GM18507 (cell line): ENCODE measurements at places on chromosomes 6 and 20.

DNA sequence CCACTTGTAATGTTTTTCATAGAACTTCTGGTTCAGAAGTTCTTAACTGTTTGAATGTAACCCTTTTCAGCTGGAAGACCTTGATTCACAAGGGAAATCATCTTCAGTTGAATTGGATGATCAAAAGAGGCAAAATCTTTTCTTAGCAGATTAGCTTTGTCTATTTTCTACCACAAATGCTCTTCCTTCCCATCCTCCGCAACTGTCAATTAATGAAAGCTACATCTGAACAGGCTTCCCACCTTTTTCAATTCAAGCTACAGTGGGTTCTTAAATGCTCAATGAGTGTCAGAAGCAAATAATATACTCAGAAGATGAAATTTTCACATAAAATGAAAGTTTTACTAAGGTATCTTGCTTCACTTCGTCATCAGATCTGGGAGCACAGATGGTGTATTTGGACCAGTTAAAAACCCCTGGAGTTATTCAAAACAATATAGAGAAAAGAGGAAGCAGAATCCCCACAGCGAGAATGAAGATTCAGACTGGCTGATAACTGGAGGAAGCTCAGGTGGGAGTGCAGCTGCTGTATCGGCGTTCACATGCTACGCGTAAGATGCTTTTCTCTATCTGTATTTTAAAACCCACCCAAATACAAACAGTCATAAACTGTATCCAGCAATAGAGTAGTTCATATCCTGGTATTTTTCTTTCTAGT is 19.4 kb downstream of the QRSL1 start:
- DNase-seq: no peak

DNA sequence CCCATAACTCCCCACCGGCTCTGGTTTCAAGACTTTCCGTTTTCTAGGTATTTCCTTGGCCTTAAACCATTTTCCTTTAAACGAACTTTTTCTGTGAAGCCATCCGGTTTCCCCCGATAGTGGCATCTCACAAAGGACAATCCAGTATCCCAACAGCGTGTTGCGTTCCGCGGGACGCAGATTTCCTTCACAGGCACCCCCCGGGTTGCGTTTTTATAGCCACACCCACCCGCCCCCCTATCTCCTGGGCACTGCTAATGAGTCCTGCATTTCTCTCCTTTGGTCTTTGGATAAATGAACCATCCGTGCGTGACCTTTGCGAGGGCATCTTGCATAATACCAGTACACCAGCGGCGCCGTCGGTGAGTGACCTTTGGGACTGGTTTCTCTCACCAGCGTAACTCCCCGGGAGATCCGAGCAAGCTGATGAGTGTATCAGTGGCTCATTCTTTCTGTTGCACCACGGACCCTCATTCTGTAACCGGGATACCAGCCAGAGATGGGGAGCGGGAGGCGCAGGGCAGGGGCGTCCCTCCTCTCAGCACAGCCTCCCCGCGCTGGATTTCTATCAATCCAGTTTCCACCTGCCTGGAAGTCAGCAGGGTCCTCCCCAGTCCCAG is 586 bp upstream of the NQO2 start:
- DNase-seq: no peak

DNA sequence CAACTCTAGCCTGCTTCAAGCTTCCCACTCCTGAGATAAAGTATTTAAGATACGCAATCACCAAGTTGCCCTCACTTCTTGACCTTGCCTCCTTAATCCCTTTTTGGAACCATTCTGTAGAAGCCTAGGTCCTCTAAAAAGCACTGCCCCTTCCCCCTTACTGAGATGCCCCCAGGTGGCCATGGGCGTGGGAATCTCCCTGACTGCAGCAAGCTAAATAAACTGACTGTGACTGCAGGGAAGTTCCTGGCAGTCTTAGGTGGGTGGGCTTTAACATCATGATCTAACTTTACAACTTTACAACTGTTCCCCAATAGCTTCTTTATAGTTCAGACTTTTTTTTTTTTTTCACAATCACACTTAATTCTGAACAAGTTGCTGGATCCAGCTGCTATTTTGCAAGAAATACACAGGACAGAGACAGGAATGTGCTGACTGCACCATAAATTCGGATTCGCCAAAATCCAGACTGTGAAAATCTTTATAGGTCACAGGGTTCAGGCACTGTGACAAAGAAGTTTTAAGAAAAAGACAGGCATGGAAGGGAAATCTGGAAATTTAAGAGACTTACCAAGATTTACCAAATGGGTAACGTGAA is 344.2 kb upstream of the SULF2 start:
- DNase-seq: no peak

- no peak for DNase-seq
These were observed 18.6 kb downstream of the RBM38 start for GRCh38 chr20:57409672-57410397.

- DNase-seq: no peak
These were observed 154.9 kb upstream of the FERMT1 start for GRCh38 chr20:6277661-6278240.

DNA sequence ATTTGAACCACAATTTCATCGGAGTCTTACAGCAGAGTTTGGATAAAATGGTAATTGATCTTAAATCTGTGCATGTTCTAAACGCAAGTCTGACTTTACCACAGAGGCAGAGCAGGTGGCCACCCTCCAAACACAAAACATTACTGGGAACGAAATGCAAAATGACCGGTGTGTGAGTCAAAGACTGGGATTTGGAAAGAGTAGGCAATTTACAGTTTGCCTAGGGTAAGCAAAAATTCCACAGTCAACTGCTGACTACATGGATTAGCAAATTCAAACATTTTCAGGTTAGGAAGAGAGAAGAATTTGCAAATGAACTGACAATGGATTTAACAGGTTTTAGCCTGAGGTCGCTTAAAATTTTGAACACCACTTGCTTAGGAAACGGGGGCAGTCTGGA is 444.4 kb downstream of the HDGFL1 start:
- DNase-seq: no peak

DNA sequence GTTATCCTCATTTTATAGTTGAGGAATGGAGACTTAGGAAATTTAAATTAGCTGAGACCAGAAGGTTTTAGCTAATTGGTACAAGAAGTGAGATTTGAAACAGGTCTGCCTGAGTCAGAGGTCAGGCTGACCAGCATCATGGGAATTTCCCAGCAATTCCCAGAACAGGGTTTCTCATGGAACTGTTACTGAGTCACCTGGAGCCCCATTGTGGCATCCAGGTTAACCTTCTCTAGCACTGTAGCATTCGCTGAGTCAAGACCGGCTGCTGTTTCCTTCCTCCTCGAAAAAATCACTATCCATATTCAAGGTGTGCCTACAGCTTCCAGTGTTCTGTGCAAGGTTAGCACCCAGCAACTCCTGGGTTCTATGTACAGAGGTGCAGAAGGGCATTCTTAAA is 238.0 kb upstream of the MAN1A1 start:
- DNase-seq: no peak

DNA sequence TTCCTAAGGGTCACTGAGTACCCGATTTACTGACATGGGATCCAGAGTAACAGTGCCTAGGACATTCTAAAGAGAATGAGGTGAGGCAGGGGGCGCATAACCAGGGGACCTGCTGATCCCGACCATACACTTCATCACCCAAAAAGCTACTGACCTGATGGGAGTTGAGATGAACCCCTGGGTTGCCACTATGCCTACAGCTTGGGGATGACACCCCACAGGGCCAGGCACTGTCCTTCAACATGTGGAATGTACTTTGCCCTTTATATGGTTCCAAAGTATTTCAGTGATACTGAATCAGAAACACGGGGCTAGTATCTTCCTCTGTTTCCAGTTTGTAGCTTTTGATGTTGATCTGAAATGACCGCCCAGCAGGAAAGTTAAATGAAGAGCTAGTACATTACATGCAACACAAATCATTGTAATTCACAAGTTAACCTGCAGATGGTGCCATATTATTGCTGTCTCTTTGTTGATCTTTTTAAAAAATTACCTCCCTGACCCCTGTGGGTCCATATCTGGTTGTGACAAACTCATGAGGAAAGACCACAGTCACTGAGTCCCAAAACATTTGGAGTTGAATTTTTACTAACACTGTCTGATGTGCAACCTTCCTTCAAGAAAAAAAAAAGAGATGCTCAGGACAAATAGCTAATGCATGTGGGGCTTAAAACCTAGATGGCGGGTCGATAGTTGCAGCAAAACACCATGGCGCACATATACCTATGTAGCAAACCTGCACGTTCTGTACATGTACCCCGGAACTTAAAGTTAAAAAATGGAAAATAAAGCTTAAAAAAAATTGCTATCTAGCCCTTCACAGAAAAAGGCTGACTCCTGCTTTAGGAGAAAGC is 42.7 kb upstream of the GCNT2 start:
- DNase-seq: peak; percentile 23

DNA sequence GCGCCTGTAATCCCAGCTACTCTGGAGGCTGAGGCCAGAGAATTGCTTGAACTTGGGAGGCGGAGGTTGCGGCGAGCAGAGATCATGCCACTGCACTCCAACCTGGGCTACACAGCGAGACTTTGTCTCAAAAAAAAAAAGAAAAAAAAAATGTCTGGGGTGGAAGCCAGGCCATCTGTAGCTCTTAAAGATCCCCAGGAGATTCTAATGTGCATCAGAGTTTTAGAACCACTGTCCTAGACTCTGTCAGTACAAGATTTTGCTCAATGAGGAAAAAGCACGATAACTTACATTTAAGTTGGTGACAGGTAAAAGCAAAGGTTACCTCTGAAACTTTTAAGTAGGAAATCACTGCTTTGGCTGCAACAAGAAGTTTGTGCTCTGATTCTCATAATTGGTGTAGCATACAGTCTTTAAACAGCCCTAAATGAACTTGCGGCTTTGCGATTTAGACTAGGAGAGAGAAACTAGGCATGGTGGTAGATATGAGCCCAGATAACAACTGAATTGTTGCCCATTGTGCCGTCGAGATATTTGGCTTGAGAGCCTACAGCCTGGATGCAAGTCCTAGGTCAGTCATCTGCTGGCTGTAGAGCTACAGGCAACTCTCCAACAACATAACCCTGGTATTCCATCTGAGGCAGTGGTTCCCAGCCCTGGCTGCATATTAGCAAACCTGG is 67.2 kb downstream of the BACH2 start:
- no peak for DNase-seq

DNA sequence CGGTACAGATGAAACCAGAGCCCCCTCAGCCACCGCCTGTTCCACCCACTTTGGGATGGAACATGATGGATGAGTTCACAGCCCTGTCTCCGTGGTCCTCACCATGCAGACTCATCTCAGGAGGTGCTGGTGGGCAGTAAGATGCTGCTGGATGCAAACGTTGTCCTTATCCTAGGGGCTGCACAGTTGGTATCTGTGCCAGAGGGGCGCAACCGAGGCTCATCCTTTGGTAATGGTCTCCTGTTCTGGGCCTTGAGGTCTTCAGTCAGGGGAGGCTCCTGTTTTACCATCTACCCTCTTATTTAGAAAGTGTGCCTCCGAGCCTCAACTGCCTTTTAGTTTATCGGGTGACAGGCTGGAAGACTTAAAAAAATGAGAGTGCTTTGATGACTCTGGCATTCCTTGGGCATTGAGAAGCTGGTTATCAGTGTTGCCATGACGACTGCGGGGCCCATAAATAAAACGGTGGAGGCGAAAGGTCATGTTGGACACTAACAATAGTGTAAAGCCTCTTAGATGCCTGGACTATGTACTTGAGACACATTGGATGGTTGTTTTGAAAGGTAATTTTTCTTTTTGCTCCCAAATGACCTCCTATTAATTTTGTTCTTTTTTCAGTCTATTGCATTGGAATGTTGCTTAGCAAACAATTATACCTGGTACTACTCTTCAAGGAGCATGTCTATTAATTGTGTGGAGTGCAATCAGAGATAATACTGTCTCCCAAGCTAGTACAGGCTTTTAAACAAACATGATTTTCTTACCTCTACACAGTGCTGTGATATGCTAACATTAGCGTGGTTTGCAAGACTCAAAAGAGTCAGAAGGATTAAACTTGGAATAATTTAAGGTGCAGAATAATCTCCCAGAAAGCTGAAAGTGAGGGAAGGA is 74.2 kb upstream of the DSP start:
- DNase-seq: no peak

GRCh38 chr6:14748679-14749078 is 497.2 kb upstream of the JARID2 start:
- DNase-seq: no peak
